ENCODE measurements at places on chromosomes 3 and 15. TPM values are rescaled to one million over a fixed set of nuclear protein-coding genes. Genes with fewer than 3 reads are reported as not detected.

- H3K27me3 ChIP-seq, result no peaks in the 10 kb centered on the region
- H3K27ac ChIP-seq, result no peak overlapping the region
- DNase-seq, result no peak
- peaks cover 24% of the 10 kb centered on the region for H3K36me3 ChIP-seq
- H3K4me1 ChIP-seq, result peaks cover 29% of the 10 kb centered on the region
- no peak overlapping the region for H3K4me3 ChIP-seq
Observed at GRCh38 chr3:50355829-50356552, 3.3 kb downstream of the TMEM115 start.

The DYNLT2B gene
- 19.5 TPM for polyA plus RNA-seq

DNA sequence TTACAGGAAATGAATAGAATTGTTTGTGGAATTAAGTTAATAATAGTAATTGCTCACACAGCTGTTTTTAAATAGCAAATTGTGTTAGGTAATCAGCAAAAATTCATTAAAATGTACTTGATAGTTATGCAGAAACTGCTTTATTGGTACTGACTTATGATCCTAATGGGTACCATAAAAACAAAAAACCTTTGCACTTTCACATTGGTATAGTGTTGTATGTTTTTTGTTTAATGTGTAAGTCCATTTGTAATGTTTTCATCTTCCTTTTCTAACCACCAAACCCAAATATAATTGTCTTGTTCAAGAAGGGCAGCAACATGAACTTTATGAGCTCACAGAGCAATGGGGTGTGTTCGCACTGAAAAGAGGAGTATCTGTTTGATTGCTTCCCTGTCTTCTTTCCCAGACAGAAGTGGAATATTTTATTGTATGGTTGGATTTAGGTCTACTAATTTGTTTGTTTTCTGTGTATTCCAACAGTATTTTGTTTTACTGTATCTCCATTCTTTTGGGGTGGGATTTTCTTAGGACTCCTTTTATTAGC is 135.8 kb downstream of the TCF12 start:
- H3K4me1 ChIP-seq, result peaks cover 14% of the 10 kb centered on the region
- no peak overlapping the region for H3K4me3 ChIP-seq
- no peaks in the 10 kb centered on the region for H3K27me3 ChIP-seq

- no peaks in the 10 kb centered on the region for H3K36me3 ChIP-seq
- no peaks in the 10 kb centered on the region for H3K4me1 ChIP-seq
- H3K27ac ChIP-seq, result no peak overlapping the region
- DNase-seq, result no peak
- no peaks in the 10 kb centered on the region for H3K27me3 ChIP-seq
- no peak overlapping the region for H3K4me3 ChIP-seq
Observed at GRCh38 chr3:143450632-143451031, 331.1 kb downstream of the CHST2 start.

DNA sequence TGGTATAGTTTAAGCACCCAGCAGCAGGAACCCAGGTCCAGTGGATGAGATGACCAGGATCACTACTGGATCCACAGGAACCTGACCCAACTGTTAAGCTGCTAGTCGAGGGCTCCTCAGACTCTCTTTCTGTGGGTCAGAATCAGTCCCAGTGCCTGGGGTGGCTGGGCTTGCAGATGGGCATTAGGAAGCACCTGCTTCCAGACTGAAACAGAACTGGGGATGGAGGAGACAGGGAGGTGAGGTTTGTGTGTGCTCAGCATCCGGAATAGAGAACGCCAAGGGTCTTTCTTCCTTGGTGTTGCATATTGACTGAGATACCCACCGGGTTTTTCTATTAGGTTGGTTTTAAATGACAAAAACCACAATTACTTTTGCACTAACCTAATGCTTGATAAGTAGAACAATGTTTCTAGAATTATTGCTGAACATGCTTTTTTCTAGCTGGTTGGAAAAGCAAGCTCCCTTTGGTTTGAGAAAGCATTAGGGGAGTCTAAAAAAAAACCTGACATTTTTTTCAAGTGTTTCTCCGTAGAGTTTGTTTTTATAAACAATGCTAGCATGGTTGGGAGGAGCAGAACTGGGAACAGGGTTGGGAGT is 779 bp downstream of the ST3GAL6 start:
- H3K27me3 ChIP-seq, result no peaks in the 10 kb centered on the region
- no peak overlapping the region for H3K27ac ChIP-seq
- H3K4me1 ChIP-seq, result no peaks in the 10 kb centered on the region
- DNase-seq, result no peak

The SMAD6 gene
- polyA plus RNA-seq, result 2.7 TPM

The GOLGA6L2 gene
- polyA plus RNA-seq, result not detected

GRCh38 chr15:68175526-68175925 is 29.6 kb downstream of the CALML4 start:
- no peaks in the 10 kb centered on the region for H3K36me3 ChIP-seq
- no peaks in the 10 kb centered on the region for H3K27me3 ChIP-seq
- no peak overlapping the region for H3K4me3 ChIP-seq
- H3K4me1 ChIP-seq, result no peaks in the 10 kb centered on the region
- no peak for DNase-seq
- H3K27ac ChIP-seq, result no peak overlapping the region

DNA sequence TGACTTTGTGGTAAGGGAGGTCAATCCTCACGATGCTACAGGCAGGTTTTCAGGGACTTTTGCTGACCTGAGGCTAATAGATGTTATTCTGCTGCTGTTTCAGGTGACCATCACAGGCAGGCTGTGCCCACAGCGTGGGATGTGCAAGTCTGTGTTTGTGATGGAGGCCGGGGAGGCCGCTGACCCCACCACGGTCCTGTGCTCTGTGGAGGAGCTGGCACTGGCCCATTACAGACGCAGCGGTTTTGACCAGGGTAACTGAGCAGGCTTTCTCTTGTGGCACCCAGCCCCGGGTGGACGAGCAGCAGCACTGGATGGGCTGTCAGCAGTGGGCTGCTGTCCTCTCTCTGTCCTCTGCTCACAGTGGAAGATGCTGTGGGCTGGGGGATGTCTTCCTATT is 22.0 kb downstream of the FAN1 start:
- no peak overlapping the region for H3K4me3 ChIP-seq
- no peaks in the 10 kb centered on the region for H3K4me1 ChIP-seq
- H3K27me3 ChIP-seq, result no peaks in the 10 kb centered on the region
- no peak overlapping the region for H3K27ac ChIP-seq

The FGF12 gene
- polyA plus RNA-seq, result 3.6 TPM

GRCh38 chr3:53806182-53807116 is 39.8 kb downstream of the CHDH start:
- peak; percentile 76 for DNase-seq
- H3K36me3 ChIP-seq, result no peaks in the 10 kb centered on the region
- H3K4me3 ChIP-seq, result no peak overlapping the region
- H3K27ac ChIP-seq, result peak overlapping the region; percentile 76

DNA sequence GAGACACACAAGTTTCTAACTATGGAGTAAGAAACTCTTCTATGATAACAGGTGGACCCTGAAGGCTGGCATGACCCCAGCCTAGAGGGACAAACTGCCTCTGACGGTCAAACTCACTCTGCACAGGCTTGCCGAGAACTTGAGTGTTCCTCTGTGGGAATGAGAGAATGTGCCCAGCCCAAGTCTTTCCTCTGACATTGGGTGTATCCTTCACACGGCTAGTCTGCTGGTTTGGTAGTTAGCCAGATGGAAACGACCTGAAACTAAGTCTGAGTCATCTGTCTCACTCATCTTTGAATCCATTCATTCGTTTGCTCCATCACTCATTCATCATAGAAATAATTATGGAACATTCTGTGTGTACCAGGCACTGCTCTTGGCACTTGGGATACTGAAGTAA is 198.4 kb downstream of the ATP10A start:
- H3K4me1 ChIP-seq, result no peaks in the 10 kb centered on the region
- no peaks in the 10 kb centered on the region for H3K36me3 ChIP-seq
- DNase-seq, result no peak
- H3K27me3 ChIP-seq, result no peaks in the 10 kb centered on the region

The TERC gene
- polyA plus RNA-seq, result not detected

DNA sequence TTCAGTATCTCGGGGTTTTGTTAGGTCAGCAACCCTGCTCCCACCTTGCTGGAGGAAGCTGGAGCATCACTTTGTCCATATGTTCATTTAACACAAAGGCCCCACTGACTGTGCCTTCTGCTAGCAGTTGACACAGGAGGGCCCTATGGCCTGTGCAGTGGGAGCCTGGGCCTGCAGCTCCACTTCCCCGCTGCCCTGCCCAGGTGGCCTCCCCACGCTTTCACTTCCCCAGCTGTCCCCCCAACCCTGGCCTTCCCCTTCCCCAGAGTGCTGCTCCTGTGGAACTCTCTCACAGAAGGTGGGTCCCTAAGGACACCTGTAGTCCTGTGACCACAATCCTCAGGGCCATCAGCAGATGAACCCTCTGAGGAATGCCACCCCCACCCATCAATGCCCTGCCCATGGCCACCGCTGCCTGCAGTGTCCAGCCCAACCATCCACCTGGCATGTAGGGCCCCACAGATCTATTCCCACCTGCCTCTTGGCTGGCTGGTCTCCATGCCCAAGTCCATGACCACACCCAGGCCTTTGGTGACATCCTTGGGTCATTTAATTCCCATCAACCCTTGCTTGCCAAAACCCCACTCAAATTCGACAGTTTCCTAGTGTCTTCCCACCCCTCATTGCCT is 13.5 kb downstream of the TBC1D21 start:
- no peak overlapping the region for H3K27ac ChIP-seq
- no peaks in the 10 kb centered on the region for H3K27me3 ChIP-seq
- no peaks in the 10 kb centered on the region for H3K36me3 ChIP-seq
- H3K4me3 ChIP-seq, result no peak overlapping the region
- H3K4me1 ChIP-seq, result no peaks in the 10 kb centered on the region

GRCh38 chr3:111820651-111821050 is 38.4 kb upstream of the PHLDB2 start:
- H3K36me3 ChIP-seq, result no peaks in the 10 kb centered on the region
- H3K4me3 ChIP-seq, result no peak overlapping the region
- no peaks in the 10 kb centered on the region for H3K27me3 ChIP-seq

DNA sequence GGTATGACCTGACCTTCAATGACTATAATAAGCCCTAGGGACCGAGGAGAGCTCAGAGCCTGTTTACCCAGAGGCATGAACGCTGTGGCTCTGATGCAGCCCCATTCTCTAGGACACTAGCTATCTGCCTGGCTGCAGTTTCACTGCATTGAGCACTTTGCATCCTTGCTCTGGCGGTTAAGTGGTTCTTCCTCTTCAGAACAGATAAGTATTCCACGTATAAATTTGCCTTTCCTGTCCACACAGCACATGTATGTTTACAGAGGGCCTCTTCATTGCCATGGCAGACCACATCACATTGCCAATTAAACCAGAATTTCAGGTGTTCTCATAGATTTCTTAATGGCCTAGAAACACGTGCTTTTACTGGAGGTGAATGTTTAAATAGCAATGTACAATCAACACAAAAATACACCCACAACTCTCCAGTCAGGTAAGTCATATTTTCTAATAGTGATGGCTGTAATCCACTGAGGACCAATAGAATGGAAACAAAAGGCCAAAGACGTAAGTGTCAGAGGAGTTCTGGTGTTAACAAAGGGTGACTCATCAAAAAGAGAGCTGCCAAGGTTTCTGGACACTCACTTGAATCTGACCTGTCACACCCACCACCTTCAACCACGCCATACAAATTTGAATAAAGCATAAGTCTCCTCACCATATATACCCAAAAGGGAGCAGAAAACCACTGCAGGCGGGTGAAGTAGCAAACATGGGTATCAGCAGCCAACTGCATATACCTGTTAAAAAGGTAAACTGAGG is 553.4 kb downstream of the OCA2 start:
- no peak overlapping the region for H3K27ac ChIP-seq
- no peak for DNase-seq
- no peak overlapping the region for H3K4me3 ChIP-seq

DNA sequence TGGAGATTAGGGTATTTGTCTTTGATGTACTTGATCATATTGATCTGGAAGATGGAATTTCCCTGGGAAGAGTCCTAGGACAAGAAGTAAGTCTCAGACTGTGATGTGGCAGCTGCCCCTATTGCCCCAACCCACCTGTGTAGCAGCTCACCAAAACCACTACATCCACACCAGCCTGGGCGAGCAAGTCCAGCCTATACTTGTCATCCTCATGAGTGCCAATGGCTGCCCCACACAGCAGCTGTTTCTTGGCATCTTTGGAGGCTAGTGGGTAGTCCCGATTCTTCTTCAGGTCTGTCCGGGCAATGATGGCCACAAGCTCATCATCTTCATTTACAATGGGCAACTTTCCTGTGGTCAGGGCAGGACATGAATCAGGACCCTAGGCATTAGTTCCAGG is 2.7 kb downstream of the IMPDH2 start:
- H3K4me3 ChIP-seq, result no peak overlapping the region
- DNase-seq, result no peak
- peaks cover 24% of the 10 kb centered on the region for H3K4me1 ChIP-seq
- no peaks in the 10 kb centered on the region for H3K36me3 ChIP-seq
- no peaks in the 10 kb centered on the region for H3K27me3 ChIP-seq

The MAGI1 gene
- polyA plus RNA-seq, result 27.9 TPM

The KLF15 gene
- polyA plus RNA-seq, result 27.1 TPM

DNA sequence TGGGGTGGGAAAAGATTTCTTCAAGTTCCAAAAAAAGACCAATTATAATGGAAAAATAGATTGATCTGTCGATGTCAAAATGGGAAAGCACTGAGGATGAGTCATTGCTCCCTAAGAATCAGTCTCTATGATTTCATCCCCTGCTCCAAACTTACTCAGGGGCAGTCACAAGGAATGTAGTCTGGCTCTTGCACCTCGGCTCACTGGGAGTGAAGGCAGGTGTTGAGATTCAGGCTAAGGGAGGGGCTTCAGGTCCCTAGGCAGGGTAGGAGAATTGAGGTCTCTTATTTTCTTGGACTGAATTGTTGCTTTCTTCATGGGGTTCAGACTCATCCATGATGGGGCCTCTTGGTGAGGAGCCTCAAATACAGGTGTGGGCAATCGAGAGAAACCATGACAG is 14.2 kb downstream of the ESYT3 start:
- H3K36me3 ChIP-seq, result no peaks in the 10 kb centered on the region
- no peaks in the 10 kb centered on the region for H3K27me3 ChIP-seq
- H3K4me3 ChIP-seq, result no peak overlapping the region
- H3K4me1 ChIP-seq, result no peaks in the 10 kb centered on the region

All from pancreas (tissue), 10 donors.